Stomach (tissue), 19 donors: ENCODE measurements at places on chromosomes 1 and 21. TPM values are rescaled to one million over a fixed set of nuclear protein-coding genes. Genes with fewer than 3 reads are reported as not detected.

DNA sequence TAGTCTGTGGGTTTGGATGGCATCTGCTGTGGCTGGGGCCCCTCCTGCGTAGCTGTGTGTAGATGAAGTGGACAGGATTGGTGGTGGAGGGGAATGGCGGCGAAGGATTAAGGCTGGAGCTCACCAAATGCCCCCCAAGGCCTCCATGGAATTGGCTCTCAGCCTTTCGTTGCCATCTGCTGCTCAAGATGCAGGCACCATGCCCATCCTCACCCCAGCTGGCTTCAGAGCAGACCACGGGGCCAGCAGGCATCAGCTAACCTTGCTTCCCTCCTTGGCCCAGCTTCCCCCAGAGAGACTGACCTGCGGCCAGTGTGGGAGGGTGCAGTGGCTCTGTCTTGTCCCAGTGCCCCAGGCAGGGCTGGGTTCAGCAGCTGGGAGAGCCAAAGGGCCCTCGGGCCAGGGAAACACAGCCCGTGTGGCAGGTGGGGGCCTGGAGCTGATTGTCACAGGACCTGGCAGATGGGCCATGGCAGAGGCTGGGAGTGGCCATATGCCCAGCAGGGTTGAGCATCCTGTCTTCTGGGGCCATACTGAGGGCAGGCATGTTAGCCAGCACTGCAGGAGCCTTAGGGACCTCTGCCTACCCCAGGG is 66.8 kb upstream of the ACTL8 start:
- no peak for DNase-seq
- H3K4me3 ChIP-seq = no peak overlapping the region
- no peak overlapping the region for H3K27ac ChIP-seq
- H3K27me3 ChIP-seq = no peaks in the 10 kb centered on the region
- H3K4me1 ChIP-seq = peaks cover 11% of the 10 kb centered on the region
- H3K36me3 ChIP-seq = peaks cover 39% of the 10 kb centered on the region

- DNase-seq = no peak
- no peaks in the 10 kb centered on the region for H3K27me3 ChIP-seq
- H3K27ac ChIP-seq = no peak overlapping the region
- no peaks in the 10 kb centered on the region for H3K4me1 ChIP-seq
Measured at GRCh38 chr1:113088972-113089371, 16.0 kb downstream of the LRIG2 start.

- H3K36me3 ChIP-seq = no peaks in the 10 kb centered on the region
- H3K4me3 ChIP-seq = no peak overlapping the region
- no peaks in the 10 kb centered on the region for H3K27me3 ChIP-seq
- H3K27ac ChIP-seq = no peak overlapping the region
- no peak for DNase-seq
Measured at GRCh38 chr1:190243056-190243455, 234.6 kb downstream of the BRINP3 start.

DNA sequence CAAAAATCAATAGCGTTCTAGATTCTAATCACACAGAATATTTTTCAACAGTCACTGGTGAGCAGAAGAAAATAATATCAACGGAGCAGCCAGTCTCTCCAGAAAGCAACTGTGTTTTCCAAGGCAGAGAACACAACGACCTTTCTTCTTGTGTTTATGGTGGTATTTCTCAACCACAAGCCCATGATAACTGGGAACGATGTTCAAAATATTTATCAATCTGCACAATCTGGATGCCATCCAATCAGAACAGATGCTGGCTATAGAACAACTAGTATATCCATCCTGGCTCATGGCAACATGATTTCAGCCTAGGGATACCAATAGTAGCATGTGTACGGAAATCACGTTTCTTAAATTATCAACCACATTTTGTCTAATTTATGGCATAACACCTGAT is 162.7 kb upstream of the RUNX1 start:
- no peak overlapping the region for H3K4me3 ChIP-seq
- no peaks in the 10 kb centered on the region for H3K36me3 ChIP-seq
- no peak for DNase-seq

GRCh38 chr1:204842892-204843291 is 27.8 kb upstream of the NFASC start:
- no peaks in the 10 kb centered on the region for H3K4me1 ChIP-seq
- H3K4me3 ChIP-seq = no peak overlapping the region
- H3K27me3 ChIP-seq = no peaks in the 10 kb centered on the region
- H3K36me3 ChIP-seq = no peaks in the 10 kb centered on the region

DNA sequence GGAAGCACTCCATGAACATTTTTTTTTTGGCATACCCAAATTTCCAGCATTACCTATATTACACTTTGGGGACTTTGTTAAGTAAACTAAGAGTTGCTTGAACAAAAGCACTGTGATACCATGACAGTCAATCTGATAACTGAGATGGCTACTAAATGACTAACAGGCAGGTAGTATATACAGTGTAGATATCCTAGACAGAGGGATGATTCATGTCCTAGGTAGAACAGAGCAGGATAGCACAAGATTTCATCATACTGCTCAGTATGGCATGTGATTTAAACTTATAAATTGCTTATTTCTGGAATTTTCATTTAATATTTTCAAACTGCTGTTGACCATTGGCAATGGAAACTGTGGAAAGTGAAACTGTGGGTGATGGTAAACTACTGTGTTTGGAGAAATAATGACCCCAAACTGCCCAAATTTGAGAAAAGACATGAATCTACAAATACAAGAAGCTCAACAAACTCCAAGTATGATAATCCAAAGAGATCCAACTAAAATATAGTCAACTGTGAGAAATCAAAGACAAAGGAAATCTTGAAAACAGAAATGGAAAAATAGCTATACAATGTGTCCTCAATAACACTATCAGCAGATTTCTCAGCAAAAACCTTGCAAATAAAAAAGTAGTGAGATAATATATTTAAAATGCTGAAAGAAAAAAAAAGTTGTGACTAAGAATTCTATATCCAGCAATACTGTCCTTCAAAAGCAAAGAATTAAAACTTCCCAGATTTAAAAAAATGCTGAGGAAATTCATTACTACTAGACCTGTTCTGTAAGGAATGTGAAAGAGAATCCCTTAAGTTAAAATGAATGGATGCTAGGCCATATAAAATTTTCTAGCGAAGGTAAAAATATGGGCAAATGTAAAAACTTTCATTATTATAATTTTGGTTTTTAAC is 410.4 kb downstream of the DUSP10 start:
- H3K36me3 ChIP-seq = no peaks in the 10 kb centered on the region
- H3K4me1 ChIP-seq = no peaks in the 10 kb centered on the region
- DNase-seq = no peak
- H3K27ac ChIP-seq = no peak overlapping the region

DNA sequence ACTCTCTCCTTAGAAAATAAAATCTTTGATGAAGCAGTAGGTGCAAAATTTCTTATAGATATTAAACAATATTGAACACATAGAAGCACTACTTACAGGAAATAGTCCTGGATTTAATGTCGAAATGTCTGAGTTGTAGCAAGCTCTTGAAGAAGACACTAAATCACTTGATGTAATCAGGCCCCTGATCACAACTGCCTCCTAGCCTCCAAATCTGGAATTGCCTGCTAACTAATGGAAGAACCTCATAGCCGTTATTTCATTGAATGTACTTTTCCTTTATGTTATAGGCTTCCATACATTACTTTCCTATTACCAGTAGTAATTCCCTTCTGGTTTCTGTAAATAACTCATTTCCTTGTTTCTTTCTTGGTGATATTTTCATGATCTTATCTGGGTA is 675.7 kb upstream of the CHRM3 start:
- H3K27me3 ChIP-seq = no peaks in the 10 kb centered on the region
- H3K36me3 ChIP-seq = no peaks in the 10 kb centered on the region
- no peaks in the 10 kb centered on the region for H3K4me1 ChIP-seq
- H3K27ac ChIP-seq = no peak overlapping the region

DNA sequence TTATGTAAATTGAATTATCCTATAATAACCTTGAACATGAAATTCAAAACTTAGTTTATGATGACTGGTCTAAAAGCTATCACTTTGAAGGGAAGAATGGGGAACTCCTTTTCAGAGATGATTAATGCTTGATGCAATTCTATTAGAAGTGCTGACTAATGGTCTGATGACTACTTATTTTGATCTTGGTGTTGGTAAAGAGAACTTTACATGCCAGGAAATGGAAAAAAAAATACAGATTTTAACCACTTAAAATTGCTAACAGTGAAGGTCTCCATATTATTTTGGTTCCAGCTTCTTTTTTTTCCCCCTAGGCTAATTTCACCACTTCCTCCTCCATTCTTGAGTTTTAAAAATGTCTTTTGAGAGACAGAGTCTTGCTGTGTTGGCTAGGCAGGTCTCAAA is 22.9 kb downstream of the S1PR1 start:
- no peak overlapping the region for H3K27ac ChIP-seq
- H3K27me3 ChIP-seq = no peaks in the 10 kb centered on the region
- H3K36me3 ChIP-seq = no peaks in the 10 kb centered on the region
- H3K4me3 ChIP-seq = no peak overlapping the region
- DNase-seq = no peak
- H3K4me1 ChIP-seq = peaks cover 20% of the 10 kb centered on the region

DNA sequence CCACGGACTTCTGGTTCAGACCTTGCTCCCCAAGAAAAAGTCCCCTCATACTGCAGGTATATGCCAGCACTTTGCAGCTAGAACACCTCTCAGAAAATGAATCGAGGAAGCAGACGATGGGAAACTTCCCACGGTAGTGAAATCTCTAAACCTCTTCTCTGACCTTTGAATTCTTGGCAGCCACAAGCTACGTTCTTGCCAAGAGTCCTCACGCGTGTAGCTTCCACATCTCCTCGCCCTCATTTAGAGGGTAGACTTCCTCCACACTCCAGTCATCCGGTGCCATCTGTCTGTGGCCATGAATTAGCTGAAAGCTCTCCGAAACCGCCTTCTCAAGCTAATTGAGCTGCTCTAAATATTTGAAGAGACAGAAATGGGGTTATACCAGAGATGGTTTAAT is 127.8 kb downstream of the RGS7 start:
- no peak overlapping the region for H3K27ac ChIP-seq
- DNase-seq = peak; percentile 42
- no peaks in the 10 kb centered on the region for H3K36me3 ChIP-seq
- no peaks in the 10 kb centered on the region for H3K27me3 ChIP-seq

GRCh38 chr1:36137776-36138175 is 11.5 kb downstream of the TRAPPC3 start:
- DNase-seq = no peak
- H3K36me3 ChIP-seq = peaks cover 24% of the 10 kb centered on the region
- no peak overlapping the region for H3K4me3 ChIP-seq
- no peaks in the 10 kb centered on the region for H3K27me3 ChIP-seq

DNA sequence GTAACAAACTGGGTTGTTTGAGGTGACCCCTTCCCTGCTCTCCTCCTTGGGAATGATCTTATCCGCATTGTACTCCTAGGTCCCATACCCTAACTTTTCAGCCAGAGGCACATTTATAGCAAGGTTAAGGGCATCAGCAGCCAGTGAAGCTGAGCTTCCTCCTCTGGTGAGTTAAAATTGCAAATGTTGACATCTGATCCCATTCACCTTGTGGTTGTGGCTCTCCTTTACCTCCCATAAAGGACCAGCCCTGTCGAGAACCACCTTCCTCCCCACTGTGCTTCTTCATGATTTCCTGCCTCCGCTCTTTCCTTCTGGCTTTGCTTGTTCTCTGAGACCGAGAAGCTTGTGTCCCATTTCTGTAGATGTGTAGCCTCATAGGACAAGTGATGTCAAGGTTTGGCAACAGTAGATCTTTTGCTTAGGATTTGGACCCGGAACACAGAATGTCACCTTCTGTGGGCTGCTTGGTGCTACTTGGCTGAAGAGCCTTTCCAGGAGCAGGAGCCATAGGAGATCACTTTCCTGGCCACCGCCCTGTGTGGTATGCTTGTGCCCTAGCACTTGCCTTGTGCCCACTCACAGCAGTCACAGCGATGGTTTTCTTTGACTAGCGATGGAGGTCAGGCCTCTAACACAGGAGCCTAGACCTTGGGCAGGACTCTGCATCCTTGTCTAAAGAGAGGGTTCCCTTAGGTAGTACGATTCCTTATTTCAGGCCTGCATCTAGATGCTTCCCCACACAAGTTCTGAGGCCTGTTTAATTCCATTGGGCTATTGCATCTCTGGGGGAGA is 18.8 kb downstream of the SZRD1 start:
- peaks cover 77% of the 10 kb centered on the region for H3K4me1 ChIP-seq
- DNase-seq = no peak
- no peak overlapping the region for H3K4me3 ChIP-seq
- H3K36me3 ChIP-seq = no peaks in the 10 kb centered on the region
- H3K27me3 ChIP-seq = no peaks in the 10 kb centered on the region
- H3K27ac ChIP-seq = no peak overlapping the region

GRCh38 chr1:232127190-232127589 is 500.6 kb downstream of the DISC1 start:
- no peaks in the 10 kb centered on the region for H3K36me3 ChIP-seq
- H3K27me3 ChIP-seq = no peaks in the 10 kb centered on the region
- no peak for DNase-seq
- H3K4me3 ChIP-seq = no peak overlapping the region
- no peaks in the 10 kb centered on the region for H3K4me1 ChIP-seq
- no peak overlapping the region for H3K27ac ChIP-seq

GRCh38 chr21:36792505-36792967 is 93.6 kb downstream of the SIM2 start:
- no peak for DNase-seq
- no peaks in the 10 kb centered on the region for H3K36me3 ChIP-seq
- H3K27me3 ChIP-seq = no peaks in the 10 kb centered on the region
- no peak overlapping the region for H3K4me3 ChIP-seq
- H3K4me1 ChIP-seq = no peaks in the 10 kb centered on the region
- no peak overlapping the region for H3K27ac ChIP-seq

GRCh38 chr1:41171266-41171874 is 70.7 kb downstream of the SCMH1 start:
- H3K27ac ChIP-seq = no peak overlapping the region
- H3K36me3 ChIP-seq = no peaks in the 10 kb centered on the region
- DNase-seq = no peak
- no peaks in the 10 kb centered on the region for H3K27me3 ChIP-seq
- no peak overlapping the region for H3K4me3 ChIP-seq
- H3K4me1 ChIP-seq = peaks cover 5% of the 10 kb centered on the region

DNA sequence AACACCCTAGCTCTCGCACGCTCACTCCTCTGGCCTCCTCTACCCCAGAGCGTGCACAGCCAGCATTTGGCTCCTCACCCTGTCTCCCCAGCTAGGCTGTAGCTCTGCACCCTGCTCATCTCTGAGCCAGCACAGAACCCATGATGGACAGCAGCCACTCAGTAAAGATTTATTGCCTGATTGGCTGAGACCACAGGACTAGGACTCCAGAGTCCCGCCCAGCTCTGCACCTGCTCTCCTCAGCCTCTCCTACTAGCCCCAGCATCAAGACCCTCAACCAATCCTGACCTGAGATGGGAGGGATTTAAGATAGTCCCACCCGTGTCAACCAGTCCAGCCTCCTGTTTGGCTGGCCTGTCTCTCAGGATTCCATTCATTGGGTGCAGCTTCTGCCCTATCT is 9.3 kb downstream of the C1QB start:
- no peak overlapping the region for H3K4me3 ChIP-seq
- no peaks in the 10 kb centered on the region for H3K27me3 ChIP-seq
- H3K36me3 ChIP-seq = no peaks in the 10 kb centered on the region
- H3K4me1 ChIP-seq = no peaks in the 10 kb centered on the region
- no peak overlapping the region for H3K27ac ChIP-seq

Gene CTSK
- total RNA-seq = 49.8 TPM

Gene OR10R2
- not detected for total RNA-seq

Gene F13B
- total RNA-seq = not detected
